ENCODE measurements at places on chromosomes 3 and 15.

DNA sequence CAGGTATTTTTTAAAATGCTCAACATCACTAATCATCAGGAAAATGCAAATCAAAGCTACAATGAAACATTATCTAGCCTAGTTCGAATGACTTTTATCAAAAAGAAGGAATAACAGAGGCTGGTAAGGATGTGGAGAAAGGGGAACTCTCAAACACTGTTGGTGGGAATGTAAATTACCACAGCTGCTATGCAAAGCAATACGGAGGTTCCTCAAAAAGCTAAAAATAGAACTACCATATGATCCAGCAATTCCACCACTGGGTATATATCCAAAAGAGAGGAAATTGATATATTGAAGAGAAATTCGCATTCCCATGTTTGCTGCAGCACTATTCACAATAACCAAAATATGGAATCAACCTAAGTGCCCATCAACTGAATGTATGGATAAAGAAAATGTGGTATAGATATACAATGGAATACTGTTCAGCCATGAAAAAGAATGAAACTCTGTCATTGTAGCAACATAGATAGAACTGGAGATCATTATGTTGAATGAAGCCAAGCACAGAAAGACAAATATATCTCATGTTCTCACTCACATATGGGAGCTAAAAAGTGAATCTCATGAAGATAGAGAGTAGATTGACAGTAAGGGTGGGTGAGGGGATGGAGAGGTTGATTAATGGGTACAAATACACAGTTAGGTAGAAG is 19.7 kb upstream of the CLN6 start:
- peak; percentile 66 for DNase-seq

DNA sequence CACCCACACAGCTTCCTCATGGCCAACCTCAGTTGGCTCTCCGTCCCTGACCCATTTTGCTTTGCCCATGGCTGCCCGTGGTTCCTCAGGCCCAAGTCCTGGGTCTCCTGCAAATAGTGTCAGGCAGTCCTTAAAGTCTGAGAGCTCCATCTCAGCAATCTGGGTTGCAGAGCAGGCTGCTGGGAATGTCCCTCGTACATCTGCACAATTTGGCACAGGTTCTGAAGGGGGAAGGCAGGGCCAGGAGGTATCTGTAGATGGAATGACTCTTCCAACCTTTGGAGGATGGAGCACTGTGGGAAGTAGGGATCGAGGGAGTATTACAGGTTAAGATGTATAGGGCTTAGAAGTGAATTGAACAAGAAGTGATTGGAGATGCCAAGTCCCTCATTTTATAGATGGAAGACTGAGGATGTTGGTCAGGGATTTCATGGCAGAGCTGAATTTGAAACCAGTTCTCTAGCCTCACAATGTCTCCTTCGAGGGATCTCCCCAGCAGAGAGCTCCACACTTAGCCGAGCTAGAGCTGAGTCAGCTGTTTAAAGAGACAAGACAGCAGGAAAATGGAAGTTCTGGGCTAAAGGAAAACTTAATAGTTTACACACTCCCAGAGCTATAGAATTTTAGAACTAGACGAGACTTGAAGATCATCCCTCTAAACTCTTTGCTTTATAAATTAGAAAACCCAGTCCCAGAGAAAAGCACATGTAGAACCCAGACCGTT is 9.2 kb downstream of the CKMT1A start:
- no peak for DNase-seq

GRCh38 chr3:128619146-128619890 is 31.3 kb downstream of the RPN1 start:
- DNase-seq: no peak

- no peak for DNase-seq
These were observed 162.1 kb downstream of the TBC1D2B start for GRCh38 chr15:77915261-77915960.

DNA sequence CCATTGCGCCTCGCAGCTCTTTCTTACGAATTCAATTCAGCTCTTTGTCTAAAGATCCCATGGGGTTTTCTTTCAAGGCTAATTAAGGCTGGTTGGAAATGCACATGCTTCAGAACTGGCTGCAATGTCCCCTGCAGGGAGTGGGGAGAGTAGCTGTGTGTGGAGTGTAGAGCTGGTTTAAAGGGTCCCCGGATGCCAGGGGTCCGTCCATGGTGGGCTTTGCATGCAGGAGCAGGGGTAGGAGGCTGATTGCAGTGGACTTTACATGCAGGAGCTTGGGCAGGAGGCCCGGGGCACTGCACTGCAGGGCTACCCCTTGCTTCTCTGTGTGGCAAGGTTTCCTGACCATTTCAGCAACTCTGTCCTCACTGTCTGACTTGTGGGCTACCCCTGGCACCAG is 261.6 kb upstream of the LYSMD4 start:
- DNase-seq: no peak

DNA sequence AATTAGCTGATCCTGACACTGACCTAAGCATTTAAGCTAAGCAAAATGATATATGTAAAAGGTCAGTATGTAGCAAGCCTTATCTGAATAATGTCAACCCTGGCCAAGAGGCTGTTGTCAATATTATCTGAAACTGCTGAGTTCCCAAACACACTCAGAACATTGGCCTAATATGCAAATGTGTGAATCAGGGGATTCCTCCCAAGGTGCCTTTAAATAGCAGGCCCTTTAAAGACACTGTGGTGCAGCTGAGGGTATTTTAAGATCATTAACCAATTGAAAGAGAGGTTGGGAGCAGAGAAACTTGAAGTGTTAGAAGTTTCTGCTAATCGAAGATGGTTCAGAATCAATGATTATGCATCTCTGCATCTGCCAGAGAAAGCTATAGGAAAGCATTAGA is 207.0 kb downstream of the NTRK3 start:
- no peak for DNase-seq

DNA sequence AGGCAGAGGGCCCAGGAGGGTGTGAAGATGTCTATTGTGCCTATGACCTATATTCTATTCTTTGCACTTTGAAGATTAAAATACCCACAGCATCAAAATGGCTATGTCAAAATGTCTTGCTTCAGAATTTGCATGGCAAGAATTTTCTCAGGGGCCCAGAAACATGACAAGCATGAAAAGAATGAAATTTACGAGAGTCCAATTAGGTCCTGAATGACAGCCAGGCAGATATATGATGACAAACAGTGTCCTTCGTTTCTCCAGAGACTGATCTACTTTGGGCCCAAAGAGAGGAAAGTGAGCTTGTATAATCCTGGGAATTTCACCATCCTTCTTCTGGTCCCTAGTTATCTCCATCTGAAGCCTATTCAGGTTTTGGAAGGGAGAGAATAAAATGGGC is 609.9 kb downstream of the FHIT start:
- no peak for DNase-seq

GRCh38 chr3:78670094-78670493 is 1097.7 kb downstream of the ROBO1 start:
- no peak for DNase-seq

DNA sequence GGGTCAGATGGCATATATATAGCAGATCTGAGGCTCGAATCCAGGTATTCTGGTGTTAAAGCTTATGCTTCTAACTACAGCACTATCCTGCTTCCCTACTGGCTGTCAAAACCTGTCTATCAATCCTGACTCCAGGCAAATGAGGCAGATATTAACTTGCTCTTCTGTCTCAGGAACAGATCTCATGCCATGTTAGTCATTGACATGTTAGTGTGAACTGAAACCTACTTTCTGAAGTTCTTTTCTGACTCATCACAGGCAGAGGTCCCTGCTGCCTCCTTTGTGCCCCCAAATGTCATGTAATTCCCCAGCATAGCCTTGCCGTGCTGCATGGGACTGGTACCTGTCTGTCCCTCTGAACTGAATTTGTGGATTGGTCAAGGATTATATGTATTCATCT is 125.0 kb upstream of the SMAD3 start:
- DNase-seq: no peak

DNA sequence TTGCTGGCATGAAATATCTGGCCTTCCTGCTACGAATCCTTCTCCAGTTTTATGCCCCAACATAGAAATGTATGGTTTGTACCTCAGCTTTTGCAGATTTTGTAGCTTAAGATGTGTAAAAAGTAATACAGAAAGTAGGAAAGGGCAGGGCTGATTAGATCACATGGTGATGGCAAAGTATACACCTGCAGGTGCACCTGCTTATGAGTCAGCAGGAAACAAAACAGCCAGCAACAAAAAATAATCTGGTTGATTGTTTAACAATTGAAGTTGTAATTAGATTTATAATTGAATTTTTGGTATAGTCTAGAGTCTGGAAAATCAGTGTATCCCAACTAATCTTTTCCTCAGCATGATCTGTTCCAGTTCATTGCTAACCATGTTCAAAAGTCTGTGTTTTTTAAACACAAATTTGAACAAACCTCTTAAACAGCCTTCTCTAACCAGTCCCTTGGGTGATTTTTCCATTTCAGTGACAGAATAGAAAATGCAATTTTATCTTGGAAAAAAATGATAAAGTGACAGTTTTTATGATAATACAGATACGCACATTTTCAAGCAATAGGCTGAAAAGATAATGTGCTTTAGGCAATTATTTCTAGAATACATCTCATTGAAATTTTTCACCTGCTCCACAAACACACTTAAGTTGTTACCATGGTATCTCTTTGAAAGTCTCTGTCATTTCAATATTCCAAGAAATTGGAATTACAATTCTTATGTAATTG is 477.4 kb downstream of the NAALADL2 start:
- no peak for DNase-seq

- no peak for DNase-seq
These were observed 21.9 kb downstream of the EHD4 start for GRCh38 chr15:41950489-41950888.

DNA sequence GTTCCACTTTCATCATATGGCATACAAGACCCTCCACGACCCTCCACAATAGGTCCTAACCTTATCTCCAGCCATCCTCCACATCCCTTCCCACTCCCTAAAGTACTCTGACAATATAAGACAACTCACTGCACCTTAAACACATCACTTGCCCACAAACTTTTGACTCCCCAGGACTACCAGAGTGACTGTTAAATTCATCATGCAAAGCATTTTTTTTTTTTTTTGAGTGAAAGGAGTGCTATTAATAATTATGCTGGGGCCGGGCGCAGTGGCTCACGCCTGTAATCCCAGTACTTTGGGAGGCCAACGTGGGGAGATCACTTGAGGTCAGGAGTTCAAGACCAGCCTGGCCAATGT is 55.8 kb downstream of the OSBPL10 start:
- DNase-seq: no peak

DNA sequence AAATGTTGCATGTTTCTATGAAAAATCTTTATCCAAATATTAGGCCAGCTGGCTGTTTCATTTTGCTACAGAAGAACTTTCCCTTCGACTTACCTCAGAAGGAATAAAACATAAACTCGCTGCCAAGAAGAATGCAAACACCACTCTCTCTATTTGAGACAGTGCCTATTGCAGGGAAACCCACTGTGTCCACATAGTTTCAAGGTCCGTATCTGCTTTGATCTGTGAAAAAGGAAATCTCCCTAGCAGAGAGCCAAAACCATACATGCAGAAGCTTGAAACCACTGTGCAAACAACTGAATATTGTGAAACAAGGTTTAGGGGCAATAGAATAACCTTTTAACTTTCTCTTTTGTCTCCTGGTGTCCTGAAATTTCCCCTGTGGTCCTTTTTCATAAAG is 35.0 kb upstream of the CAPN7 start:
- DNase-seq: no peak

DNA sequence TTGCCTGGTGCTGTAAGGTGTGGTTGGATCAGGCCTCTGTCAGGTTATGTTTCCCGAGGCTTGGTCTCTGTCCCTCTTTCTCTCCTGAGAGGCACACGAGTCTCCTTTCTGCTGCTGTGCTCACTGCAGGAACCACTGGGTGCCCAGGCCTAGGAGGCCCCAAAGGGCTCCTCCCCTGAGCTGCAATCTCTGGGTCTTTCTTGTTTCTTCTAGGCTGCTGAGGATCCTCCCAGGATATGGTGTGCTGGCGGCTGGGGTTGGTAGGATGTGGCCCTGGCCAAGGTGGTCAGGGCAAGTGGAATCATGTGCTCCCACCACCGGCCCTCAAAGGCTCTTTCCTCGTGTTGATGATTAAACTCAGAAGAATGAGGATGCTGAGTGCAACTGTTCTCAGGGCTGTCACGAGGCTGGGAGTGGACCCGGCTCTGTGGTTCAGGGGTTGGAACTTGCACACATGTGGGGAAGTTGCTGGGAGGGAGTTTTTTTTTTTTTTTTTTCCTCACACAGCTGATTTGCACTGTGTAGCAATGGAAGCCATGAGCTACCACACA is 43.6 kb upstream of the CTSH start:
- no peak for DNase-seq

DNA sequence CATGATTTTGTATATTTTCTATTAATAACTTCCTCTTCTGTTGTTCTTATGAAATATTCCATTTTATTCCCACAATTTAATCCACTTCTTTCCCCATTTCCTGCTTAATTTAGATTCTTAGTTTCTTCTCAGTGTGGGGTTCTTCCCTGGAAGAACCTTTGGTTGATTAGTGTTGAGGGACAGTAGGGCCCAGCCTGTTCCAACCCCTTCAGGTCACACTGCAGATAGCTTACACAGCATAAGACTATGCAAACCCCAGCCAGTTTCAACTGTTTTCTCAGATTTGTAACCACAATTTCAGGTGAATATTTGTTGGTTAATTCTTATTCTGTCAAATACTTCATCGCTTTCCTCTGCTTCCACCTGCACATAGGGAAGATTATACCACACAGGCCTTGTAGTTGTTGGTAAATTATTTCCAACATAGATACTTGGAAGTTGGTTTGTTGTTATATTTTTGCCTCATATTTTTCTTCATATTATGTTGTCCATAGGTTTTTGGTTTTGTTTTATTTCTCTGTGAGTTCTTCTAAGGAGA is 34.7 kb downstream of the AADACL2 start:
- no peak for DNase-seq

DNA sequence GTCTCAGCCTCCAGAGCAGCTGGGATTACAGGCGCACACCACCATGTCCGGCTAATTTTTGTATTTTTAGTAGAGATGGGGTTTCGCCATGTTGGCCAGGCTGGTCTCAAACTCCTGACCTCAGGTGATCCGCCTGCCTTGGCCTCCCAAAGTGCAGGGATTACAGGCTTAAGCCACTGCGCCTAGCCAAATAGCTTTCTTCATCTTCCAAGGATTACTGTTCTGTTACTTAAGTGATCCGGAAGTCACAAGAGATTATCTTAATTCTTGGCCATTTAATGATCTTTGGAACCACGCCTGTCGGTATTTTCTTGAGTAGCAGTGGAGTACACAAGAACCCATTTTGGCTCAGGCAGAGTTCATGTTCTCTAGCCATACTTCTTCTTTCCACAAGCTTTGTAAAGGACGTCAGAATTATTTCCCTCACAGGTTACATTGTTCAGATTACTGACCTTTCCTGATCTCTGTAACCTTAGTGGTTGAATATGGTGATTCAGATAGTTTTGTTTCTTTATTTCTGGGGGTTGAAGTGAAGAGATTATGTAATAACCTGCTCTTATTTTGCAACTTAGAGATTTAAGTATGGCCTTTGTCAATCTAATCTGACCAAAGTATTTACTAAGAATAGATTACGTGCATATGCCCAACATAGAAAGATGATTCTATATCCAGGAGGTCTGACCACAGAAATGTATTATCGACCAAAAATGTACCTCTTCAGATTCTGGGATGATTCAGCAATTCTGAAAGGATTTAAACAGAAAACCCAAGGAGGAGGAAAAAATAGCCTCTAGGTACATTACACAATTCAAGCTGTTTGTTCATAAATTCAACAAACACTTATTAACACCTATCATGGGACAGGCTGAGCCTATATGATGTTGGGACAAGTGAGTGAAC is 132.2 kb downstream of the GREM1 start:
- DNase-seq: no peak

All from NCI-H526 treated with DMSO at 0.1 percent for 48 hours (cell line).